AML-193 (cell line): ENCODE measurements at places on chromosomes 3 and 15.

DNA sequence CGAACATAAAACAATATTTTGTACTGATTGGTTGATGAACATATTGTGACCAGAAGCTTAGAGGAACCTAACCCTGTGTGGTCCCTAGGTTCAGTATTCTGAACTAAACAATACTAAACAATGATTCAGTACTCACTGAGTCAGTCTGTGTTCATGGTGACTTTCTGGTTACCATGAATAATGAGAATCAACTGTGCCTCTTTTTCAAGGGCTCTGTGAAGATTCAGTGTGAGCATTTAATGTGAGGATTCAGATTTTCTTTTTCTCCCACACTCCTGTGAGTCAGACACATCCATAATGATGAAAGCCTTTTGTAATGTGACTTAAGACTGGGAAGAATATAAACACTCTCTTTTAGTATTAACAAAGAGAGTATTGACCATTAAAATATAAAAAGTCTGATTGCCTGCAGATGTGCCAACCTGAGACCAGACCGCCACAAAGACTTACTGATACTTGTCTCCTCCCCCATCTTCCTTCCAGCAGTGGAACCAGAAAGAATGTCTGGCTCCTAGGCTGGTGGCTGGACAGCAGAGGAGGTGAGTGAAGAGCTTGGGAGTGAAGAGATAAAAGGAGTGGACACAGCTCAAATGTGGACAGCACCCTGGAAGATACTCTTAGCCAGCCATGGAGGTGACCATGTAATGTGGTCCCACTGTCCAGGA lies 17.6 kb upstream of the ACTL6A start:
- no peak for DNase-seq

- no peak for DNase-seq
These were observed 111.7 kb downstream of the XXYLT1 start for GRCh38 chr3:195159117-195159813.

DNA sequence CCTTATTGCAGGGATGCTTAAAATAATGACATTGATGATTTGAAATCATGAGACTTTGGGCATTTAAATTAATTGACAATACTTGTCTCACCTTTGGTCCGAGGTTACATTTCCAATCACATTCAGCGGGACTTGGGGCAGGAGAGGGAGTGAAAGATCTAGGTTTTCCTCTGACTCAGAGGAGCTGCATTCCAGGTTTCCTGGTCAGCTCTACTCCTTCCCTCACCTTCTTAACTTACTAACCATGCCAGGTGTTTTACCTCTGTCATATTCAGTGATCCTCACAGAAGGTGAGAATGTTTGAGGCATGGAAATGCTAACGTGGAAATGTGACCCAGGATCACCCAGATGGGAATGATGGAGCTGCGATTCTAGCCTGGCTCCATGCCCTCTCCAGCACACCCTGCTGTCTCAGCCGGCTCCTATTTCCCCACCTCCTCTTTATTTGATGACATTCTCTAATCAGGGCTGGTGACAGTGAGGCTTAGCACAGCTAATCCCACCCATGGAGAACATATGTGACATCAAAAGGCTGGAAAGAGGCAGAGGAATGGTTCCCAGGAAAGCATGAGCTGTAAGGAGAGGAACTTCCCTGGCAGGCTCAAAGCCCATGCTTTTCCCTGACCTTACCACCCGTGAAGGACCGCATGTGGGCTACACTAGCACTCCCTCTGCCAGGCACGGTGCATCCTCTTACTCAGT lies 38.7 kb downstream of the THSD4 start:
- DNase-seq = no peak

DNA sequence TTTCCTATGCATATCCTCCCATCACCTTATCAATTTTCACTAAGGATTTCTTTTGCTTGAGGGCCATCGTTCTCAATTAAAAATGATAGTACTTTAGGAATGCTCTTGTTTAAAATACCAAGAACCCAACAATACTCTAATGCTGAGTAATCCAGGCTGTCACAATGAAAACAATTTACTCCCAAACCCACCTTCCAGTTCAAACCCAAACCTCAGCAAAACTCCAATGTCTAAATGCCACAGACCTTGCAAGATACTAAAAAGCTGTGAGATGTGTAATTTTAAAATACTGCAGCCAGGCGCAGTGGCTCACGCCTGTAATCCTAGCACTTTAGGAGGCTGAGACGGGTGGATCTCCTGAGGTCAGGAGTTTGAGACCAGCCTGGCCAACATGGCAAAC lies 889.8 kb downstream of the ROBO1 start:
- DNase-seq = no peak

GRCh38 chr15:27449941-27450340 lies 479.0 kb downstream of the GABRG3 start:
- no peak for DNase-seq

- DNase-seq = no peak
These were observed 346.4 kb upstream of the KCNMB2 start for GRCh38 chr3:178189854-178190253.

DNA sequence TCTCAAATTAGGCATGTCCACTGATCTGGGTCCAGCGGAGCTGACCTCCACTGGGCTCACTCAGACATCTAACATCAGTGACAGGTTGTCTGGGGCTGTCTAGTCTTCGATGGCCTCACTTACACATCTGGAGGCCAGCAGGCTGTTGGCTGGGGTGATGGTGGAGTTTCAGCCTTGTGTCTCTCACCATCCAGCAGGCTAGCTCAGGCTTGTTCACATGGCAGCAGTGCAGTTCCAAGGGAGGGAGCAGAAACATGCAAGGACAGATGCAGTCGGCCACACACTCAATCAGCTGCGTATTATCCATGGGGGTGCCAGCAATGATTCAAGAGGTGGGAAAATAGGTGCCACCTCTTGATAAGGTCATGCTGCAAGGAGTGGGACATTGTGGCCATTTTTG lies 292.5 kb downstream of the SHQ1 start:
- no peak for DNase-seq

DNA sequence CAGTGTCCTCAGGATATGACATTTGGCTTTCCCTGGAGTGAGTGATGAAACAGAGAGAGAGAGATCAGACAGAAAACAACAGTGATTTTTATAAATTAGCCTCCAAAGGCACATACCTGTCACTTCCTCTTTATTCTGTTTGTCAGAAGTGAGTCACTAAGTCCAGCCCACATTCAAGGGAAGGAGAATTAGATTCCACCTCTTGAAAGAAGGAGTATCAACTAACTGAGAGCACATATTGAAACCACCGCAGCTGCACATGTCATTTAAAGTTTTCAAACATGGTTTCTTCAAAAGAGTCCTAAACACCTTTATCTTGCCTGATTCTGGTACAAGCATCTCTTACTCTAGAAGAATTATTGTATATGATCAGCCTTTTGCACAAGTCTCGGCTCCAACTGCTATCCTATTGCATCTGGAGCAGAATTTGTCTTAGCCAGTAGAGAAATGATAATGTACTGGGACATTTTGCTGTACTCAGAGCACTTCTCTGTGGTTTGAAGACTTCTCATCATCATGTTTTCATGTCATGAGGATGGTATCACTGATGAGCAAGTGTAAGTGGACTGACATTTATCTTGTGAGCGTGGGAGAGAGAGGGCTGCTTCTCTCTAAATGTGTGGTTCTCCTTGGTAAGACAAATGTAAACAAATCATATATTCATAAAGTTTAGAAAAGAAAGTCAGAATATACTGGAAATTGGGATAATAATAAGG lies 338.9 kb upstream of the CFAP20DC start:
- DNase-seq = no peak

- DNase-seq = no peak
These were observed 23.1 kb upstream of the MTMR10 start for GRCh38 chr15:31014608-31014925.

DNA sequence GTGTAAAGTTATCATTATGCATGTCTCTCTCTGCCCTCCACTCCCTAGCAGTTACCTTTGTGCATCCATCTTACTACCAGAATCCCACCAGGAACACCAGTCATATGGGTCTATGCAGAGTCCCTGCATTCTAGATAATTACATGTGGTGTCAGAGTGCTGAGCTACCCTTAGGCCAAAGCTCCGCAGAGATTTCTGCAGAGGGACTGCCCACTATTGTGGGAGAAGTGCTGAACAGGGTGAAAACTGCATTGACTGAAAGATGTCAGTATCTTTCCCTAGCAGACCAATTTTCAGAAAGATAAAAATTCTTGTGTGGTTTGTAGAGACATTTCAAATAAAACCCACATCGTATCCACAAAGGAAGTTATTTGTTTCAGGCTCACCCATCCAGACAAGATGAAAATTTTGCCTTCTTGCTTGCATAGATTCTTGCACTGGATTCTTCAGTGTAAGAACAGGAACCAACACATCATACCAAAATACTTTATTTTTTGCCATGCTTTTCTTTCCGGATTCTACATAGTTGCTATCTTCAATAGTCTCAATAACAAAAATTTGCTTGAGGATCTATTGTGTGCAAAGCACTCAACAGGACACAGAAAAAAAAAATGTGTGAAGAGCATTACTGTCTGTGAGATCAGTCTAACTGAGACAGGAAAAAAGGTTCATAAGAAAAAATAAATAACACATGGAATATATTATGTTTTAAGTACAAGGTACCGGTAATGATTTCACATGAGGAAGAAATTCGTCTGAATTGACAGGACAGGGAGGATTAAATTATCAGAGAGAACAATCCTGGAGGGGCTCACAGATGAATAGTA lies 32.0 kb upstream of the CCDC80 start:
- no peak for DNase-seq

DNA sequence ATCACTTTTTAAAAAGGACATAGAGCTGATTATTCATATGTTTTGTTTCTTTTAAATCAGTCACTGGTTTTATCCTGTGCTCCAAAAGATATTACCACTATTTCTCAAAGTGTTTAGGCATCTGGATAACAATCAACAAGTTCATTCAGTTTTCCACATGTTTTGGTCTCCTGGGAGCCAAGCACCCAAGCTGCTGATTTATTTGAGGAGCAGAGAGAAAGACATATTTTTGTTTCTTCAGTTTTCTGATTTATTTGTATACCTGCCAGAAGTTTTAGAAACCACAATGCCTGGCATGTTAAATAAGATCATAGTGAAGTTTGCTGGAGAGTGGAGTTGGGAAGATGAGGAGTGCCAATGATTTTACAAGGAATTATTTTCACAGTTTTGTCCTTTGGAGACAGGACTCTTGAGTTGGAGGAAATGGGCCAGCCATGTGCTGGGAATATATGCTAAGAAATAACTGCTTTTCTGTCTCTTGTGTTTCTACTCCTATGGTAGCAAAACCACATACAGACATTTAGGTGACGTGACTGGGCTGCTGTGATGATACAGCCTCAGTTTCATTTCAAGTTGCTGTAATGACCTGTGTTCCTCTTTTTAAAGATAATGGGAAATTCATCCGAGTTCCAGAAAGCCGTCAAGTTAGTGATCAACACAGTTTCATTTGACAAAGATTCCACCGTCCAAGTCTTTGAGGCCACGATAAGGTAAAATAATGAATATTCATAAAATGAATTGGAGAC lies 11.7 kb downstream of the EDEM1 start:
- DNase-seq = no peak

GRCh38 chr15:42693942-42694341 lies 43.0 kb downstream of the CDAN1 start:
- DNase-seq = no peak

- DNase-seq = peak; percentile 16
These were observed 64.9 kb downstream of the DPH6 start for GRCh38 chr15:35481064-35481463.

DNA sequence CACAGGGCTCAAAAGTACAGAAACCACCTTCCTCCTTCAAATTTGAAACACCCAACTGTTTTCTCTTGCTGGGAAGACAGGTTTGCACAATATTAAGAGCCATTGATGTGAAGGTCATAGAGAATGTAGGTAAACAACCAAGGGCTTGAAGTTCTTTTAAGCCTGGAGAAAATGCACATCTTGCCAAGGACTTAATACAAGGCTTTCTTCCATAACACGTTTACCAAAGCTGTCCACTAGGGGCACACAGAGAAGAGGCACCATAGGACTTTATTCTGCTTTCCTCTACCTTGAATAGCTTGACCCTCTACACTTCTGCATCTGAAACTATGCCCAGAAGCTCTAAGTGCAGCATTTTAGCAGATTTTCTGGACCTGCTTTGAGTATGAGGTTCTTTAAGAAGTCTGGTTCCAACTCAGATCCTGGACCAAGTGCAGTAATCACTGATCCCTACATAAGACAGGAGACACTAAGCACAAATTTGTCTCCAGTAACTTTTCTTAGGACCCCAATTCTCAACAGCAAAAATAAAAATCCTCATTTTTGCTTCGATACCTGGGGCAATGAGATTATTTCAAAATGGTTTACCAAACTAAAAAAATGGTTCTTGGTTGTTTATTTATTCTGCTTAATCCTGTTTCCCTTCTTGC lies 138.0 kb downstream of the FBN1 start:
- peak; percentile 40 for DNase-seq

DNA sequence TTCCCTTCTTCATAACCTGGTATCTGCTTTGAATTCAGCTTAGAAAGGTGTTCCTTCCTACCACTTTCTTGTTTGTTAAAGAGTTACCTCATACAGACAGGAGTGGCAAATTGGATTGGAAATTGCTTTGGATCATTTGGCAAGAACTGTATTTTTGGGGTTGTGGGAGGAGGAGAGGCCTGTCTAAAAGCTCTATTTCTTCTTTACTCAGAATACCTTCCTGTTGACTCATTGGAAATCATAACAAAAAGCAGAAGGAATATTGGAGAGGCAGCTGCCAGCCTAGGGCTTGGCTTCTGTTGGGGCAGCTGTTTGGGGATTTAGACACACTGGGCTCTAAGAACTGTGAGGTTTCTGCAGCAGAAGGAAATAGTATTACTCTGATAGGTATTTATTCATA lies 14.2 kb downstream of the IQGAP1 start:
- peak; percentile 79 for DNase-seq
